ENCODE measurements at places on chromosomes 2 and 18.

GRCh38 chr2:29309090-29310029 lies 194.1 kb downstream of the CLIP4 start:
- DNase-seq: peak; percentile 18

DNA sequence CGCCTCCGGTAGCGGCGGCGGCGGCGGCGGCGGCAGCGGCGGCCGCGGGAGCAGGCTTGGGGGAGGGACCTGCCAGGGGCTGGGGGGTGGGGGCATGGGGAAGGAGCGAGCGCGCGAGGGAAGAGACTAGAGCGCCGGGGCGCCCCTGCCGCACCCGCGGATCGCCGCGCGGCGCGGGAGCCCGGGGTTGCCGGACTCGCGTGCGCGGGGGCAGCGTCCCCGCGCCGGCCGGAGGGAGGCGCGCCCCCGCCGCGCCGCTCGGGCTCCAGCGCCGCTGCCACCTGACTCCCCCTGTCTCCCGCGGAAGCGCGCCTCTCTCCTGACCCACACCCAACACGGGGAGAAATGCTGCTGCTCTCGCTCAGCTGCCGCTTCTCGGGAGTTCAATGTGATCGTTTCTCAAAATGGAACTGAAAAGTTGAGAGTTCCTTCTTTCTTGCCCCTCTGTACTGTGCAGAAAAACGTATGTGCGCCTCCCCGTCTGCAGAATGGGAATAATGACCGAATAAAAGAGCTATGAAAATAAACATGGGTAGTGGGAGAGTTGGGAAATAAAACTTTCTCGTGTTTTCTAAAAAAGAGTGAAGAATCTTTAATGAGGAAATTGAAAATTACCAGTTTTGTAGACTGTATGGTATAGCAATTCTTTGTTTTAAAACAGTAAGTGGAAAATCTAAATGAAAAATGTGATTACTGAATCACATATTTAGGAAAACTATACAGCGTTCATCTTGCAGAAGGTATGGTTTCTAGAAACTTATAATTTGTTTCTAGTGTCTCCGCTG lies 455 bp upstream of the TLK1 start:
- peak; percentile 49 for DNase-seq

- no peak for DNase-seq
Observed at GRCh38 chr2:121856360-121856759, 100.9 kb downstream of the TSN start.

DNA sequence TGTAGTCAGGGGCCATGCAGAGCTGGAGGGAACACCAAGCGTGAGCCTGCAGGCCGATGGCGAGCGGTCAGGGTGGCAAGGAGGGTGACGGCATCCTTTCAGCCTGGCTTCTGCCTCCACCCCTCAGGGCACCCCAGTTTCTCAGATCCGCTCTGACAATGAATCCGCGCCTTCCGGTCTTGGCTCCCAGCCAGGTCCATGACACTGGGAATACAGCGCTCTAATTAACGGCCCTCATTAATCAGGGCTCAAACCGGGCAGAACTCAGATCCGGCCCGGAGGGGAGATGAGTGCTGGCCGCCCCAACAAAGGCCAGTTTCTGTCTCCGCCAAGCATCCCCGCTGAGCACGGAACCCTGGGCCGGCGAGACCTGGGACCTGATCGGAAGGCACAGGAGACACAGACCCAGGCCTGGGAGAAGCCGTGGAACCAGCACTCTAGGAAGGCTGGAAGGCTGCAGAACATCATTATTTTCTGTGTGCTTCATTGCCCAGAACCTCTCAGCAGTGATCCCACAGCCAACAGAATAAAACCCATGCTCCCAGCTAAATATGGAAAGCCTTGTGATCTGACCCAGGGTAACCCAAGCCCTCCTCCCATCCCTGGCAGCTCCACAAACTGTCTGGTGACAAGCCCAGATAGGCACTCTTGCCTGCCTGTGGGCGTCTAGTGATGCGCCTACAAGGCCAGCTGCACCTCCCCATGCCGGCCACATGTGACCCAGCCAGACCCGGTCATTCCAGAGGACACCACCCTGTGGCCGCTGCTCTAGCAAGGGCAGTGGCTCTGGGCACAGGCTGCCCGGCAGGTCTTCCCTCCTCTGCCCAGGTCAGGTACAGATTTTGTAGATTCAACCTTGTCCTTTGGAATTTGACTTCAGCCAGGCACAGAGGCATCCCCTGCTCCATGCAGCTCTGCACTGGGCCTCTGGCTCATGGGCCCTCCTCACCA lies 438.7 kb upstream of the MYT1L start:
- DNase-seq: no peak

DNA sequence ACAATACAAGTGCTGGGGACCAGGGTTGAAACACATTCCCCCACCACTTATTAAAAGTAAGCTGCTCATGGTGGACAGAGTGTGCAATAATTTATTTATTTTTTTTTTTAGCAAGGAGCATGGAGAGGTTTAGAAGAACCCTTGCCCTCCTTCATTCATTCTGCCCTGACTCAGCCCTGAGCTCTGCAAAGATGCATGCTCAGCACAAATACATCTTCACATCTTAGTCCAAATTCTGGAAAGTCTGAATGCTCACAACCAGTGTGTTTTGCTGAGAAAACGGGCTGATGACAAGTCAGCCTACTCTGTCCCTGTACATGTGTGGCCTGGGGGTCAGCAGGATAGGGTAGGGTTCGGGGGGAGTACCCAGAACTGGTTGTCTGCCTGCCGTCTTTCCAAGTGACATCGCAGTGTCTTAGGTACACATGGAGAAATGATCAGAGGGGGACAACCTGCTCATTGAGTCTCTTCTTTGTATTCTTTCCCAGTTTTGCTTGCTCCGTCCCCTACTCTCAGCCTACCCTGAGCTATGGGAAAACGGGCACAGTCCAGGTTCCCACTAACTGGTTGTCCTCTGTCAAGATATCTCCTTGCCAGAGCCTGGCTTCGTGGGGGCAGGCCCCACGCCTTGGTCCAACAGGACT lies 76.4 kb downstream of the ADD2 start:
- DNase-seq: no peak

DNA sequence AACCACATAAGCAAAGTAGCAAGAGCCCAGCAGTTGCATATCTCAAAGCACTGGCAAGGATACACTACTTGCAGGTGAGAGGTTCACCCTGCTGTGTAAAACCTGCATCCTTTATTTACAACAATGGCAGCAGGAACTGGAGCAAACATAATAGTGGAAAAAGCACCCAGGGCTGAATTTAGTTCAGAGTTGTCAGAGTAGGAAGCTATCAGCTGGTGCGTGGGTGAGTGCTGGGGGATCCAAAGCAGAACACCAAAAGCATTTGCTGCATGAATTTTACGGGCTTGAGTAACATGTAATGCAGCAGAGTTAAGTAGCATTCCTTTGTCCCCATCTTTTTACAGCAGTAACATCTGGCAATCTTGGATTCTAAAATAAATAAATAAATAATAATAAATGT lies 73.5 kb upstream of the SRD5A2 start:
- no peak for DNase-seq

GRCh38 chr2:237244178-237244577 lies 158.5 kb downstream of the COPS8 start:
- DNase-seq: no peak

GRCh38 chr2:134401081-134401497 lies 147.2 kb downstream of the MGAT5 start:
- DNase-seq: no peak

- no peak for DNase-seq
Observed at GRCh38 chr2:189819297-189819704, 35.1 kb downstream of the PMS1 start.

DNA sequence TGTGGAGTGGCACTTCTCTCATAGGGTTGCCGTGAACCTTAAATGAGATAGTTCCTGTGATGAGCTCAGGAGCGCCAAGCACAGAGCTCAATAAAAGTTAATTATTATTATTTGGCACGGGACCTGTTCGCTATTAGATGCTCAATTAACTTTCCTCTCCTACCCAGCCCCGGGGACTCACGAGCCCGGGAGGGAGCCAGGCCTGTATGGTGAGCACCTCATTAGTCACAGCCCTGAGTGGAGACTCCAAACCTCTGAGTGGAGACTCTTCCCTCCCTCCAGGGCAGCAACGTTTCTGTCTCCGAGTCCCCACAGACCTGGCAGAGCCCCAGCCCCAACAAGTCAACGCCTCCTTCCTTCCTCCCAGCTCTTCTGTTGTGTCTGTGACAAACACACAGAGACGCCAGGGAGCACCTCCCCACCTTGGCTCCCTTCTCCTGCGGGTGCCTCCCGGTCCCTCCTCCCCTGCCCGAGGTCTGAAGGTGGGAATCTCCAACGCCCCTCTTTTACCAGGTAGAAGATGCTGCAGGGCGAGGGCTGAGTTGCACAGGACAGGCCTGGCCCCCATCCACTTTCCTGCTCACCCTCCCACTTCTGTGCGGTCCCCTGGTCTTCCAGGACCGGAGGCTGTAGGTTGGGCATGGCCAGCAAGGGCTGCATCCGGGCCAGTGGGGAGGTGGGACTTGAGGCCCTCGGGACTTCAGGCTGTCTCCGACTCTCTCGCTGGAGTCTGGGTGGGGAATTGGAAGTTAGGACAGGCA lies 52.7 kb upstream of the ODC1 start:
- no peak for DNase-seq

- DNase-seq: no peak
Observed at GRCh38 chr2:222240676-222241049, 58.1 kb downstream of the PAX3 start.

DNA sequence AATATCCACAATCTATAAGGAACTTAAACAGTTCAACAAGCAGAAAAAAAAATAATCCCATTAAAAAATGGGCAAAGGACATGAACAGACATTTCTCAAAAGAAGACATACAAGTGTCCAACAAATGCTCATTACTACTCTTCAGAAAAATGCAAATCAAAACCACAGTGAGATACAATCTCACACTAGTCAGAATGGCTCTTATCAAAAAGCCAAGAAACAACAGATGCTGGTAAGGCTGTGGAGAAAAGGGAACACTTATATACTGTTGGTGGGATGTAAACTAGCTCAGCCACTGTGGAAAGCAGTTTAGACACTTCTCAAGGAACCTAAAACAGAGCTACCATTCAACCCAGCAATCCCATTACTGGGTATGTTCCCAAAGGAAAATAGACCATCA lies 7.2 kb upstream of the CRYGB start:
- DNase-seq: no peak

DNA sequence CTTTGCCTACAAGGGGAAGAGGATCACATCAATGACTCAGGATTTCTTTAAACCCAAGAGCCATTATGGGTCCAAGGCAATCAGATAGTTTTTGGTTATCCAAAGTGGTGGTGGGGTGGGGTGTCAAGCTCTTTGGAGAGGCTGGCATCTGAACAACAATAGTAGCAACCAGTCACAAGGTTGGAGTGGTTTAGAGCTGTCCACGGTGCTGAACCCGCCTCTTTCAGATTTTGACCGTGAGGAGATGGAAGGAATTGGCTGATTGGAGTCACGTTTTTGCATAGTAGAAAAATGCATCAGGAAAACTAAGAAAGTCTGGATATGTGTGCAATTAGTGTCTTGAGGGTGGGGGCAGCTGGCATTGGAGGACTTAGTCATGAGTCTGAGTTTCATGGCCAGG lies 159.9 kb downstream of the LOXHD1 start:
- no peak for DNase-seq

DNA sequence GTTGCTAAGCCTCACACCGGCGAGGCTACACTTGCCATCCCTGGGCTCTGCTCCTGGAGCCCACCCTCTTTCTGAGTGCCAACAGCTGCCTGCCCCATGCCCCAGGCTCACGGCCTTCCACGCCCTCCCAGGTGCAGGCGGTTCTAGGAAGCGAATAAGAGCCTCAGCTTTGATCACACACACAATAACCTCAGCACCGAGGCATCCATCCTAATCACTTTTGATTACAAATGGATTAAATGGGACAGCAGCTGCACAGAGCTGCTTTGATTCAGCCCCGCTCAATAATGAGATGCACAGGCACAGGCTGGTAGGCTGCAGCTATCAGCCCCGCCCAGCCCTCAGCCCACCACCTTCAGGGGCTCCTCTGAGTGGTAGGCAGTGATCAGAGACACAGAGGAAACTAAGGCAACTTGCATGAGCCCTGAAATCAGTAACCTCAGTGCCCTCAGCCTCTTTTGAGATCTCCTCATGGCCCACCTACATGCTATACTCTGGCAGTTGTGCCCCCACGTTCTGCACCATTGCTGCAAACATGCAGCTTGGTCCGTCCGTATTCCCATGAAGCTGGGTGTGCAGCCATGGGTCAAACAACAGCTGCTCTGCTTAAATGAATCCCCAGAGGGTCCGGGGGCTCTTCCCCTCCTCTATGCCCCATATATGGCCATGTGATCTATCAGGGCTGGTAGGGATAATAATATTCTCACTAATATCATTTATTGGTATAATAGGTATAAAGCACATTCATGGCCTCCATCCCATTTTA lies 171.4 kb downstream of the SETBP1 start:
- DNase-seq: no peak

GRCh38 chr2:109711230-109712122 lies 82.6 kb upstream of the RGPD5 start:
- DNase-seq: no peak

DNA sequence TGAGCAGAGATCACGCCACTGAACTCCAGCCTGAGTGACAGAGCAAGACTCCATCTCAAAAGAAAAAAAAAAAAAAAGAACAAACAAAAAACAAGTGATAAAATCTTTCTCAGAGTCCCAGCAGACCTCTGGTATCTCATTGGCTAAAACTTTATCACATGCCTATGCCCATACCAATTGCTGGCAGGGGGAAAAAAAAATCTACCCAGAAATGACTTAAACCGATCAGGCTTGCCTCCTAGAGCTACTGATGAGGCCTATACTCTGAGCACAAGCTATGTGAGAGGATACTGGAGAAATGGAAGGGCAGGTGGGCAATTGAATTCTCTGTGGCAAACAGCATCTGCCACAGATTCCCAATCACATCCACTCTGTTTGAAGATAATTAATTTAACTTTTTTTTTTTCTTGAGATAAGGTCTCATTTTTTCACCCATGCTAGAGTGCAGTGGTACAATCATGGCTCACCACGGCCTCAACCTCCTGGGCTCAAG lies 49.0 kb downstream of the FBXO36 start:
- no peak for DNase-seq

GRCh38 chr2:30679426-30680088 lies 127.7 kb downstream of the CAPN13 start:
- DNase-seq: no peak

DNA sequence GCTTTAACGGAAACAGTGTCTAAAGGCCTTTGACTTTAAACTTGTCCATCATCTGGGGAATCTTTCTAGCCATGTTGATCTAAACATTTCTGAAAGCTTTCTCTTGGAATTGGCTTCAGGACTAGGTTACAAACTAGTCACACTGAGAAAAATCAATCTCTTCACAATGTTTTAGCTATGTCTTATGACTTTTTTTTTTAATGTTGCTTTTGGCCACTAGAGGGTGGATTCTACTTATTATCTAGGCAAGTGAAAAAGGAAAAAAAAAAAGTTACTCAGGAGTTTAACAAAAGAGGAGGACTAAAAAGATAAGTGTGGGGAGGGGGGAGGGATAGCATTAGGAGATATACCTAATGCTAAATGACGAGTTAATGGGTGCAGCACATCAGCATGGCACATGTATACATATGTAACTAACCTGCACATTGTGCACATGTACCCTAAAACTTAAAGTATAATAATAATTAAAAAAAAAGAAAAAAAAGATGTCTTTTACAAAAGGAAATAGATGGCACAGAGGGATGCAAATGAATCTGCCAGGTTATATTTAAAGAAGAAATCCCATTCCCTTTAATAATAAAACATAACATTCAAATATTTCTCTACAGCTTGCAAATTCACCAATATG lies 160.4 kb upstream of the PID1 start:
- DNase-seq: no peak

GRCh38 chr2:43001055-43001378 lies 208.6 kb upstream of the HAAO start:
- no peak for DNase-seq

All from activated CD4-positive, alpha-beta T cell treated with anti-CD3 and anti-CD28 coated beads, Interleukin-2, amount 50 U/mL, for 4 hours (primary cell).